ENCODE measurements at places on chromosomes 3 and 15. TPM values are rescaled to one million over a fixed set of nuclear protein-coding genes. Genes with fewer than 3 reads are reported as not detected.

Gene EXOG
- total RNA-seq, result 17.5 TPM

Gene ZNF80
- not detected for total RNA-seq

GRCh38 chr3:64355401-64355807 is 130.1 kb upstream of the PRICKLE2 start:
- no peaks in the 10 kb centered on the region for H3K27me3 ChIP-seq
- no peaks in the 10 kb centered on the region for H3K36me3 ChIP-seq
- no peak overlapping the region for H3K27ac ChIP-seq
- H3K4me1 ChIP-seq, result peaks cover 41% of the 10 kb centered on the region
- no peak for DNase-seq

DNA sequence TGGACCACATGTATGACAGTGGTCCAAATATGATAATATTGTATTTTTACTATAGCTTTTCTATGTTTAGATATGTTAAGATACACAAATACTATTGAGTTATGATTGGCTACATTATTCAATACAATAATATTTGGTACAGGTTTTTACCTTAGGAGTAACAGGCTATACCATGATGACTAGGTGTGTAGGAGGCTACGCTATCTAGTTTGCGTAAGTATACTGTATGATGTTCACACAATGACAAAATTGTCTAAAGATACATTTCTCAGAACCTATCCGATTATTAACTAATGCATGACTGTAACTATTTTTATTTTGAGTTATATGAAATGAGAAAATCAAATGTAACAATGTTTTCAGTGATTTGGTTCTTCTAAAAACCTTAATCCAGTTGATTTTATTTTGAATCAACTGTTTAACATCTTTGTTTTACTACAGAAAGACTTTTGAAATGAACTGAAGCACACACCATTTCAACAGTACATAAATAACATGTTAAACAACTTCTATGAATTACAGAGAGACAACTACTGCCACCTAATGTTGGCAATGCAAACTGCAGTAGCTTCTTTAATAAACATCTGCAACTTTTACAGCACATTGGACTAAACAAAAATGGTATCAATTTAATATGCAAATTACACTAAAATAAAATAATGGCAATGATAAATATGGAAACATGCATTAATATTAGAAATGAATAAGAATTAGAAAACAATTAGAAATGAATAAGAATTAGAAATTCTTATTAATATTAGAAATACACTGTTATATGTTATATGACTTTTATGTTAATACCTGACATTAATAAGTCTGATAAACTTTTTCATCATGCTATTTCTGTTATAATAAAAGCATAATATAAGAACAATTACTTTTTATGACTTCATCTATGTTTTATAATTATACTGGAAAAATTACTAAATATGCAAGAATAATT is 255.7 kb downstream of the MBNL1 start:
- H3K27me3 ChIP-seq, result no peaks in the 10 kb centered on the region
- no peak overlapping the region for H3K27ac ChIP-seq
- peak; percentile 69 for DNase-seq
- H3K36me3 ChIP-seq, result no peaks in the 10 kb centered on the region

GRCh38 chr3:109430911-109431563 is 93.7 kb upstream of the DPPA4 start:
- no peaks in the 10 kb centered on the region for H3K4me1 ChIP-seq
- H3K36me3 ChIP-seq, result no peaks in the 10 kb centered on the region
- no peak overlapping the region for H3K27ac ChIP-seq
- H3K27me3 ChIP-seq, result no peaks in the 10 kb centered on the region
- no peak overlapping the region for H3K4me3 ChIP-seq

DNA sequence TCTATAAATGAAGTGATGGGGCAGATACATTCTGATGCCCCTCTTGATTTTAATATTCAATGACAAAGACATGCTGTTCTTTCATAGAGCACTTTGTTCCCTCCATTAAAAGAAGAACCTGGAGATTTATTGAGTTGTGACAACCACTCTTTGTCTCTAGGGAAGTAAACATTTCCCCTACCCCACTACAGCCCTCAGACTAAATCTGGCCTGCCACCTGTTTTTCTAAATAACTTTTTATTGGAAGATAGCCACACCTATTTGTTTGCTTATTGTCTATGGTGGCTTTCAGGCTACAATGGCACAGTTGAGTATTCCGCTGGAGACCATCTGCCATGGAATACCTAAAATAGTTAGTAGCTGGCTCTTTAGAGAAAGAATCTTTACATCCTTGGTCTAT is 41.2 kb upstream of the ZNF385D start:
- H3K27me3 ChIP-seq, result no peaks in the 10 kb centered on the region
- peaks cover 7% of the 10 kb centered on the region for H3K36me3 ChIP-seq
- H3K27ac ChIP-seq, result no peak overlapping the region
- no peaks in the 10 kb centered on the region for H3K4me1 ChIP-seq
- no peak for DNase-seq

- H3K27ac ChIP-seq, result no peak overlapping the region
- no peak for DNase-seq
- no peaks in the 10 kb centered on the region for H3K36me3 ChIP-seq
- no peak overlapping the region for H3K4me3 ChIP-seq
- no peaks in the 10 kb centered on the region for H3K4me1 ChIP-seq
Measured at GRCh38 chr3:176796371-176796770, 400.9 kb downstream of the TBL1XR1 start.

- peaks cover 82% of the 10 kb centered on the region for H3K36me3 ChIP-seq
- H3K4me3 ChIP-seq, result no peak overlapping the region
Measured at GRCh38 chr15:42175671-42176070, 19.2 kb upstream of the PLA2G4F start.

- peaks cover 29% of the 10 kb centered on the region for H3K4me1 ChIP-seq
- H3K27ac ChIP-seq, result no peak overlapping the region
- H3K27me3 ChIP-seq, result no peaks in the 10 kb centered on the region
- H3K36me3 ChIP-seq, result no peaks in the 10 kb centered on the region
Measured at GRCh38 chr3:27356976-27357375, 12.2 kb downstream of the NEK10 start.

DNA sequence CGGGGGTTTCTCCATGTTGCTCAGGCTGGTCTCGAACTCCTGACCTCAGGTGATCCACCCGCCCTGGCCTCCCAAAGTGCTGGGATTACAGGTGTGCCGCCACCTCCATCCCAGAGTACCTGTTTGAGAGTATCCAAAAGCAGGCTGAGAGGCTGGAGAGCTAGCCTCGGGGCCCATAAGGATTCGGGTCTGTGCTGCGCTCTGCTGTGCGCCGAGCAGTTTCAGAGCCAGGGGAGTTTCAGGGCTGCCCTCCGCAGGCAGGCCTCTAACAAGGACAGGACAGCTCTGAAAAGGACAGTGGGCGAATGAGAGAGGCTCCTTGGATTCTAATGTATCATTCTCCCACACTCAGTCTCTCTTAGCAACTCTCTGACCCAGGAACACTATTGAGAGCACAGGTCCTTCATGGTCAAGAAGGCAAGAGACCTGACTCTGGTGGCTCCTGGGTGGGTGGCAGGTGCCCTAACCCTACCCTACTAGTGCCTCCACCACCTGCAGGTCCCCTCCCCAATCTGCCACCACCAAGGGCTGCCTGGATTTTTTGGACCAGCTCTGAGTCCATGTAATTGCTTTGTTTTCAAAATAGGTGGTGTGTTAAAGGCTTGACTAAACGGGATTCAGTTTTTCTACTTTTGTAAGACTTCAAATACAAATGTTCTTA is 27.8 kb downstream of the MAGEF1 start:
- H3K4me1 ChIP-seq, result peaks cover 10% of the 10 kb centered on the region
- H3K27ac ChIP-seq, result no peak overlapping the region
- no peaks in the 10 kb centered on the region for H3K27me3 ChIP-seq
- H3K36me3 ChIP-seq, result no peaks in the 10 kb centered on the region
- no peak for DNase-seq
- no peak overlapping the region for H3K4me3 ChIP-seq

- no peaks in the 10 kb centered on the region for H3K27me3 ChIP-seq
- H3K4me1 ChIP-seq, result peaks cover 10% of the 10 kb centered on the region
- H3K36me3 ChIP-seq, result no peaks in the 10 kb centered on the region
- peak; percentile 80 for DNase-seq
Measured at GRCh38 chr3:29195056-29195455, 85.8 kb upstream of the RBMS3 start.

DNA sequence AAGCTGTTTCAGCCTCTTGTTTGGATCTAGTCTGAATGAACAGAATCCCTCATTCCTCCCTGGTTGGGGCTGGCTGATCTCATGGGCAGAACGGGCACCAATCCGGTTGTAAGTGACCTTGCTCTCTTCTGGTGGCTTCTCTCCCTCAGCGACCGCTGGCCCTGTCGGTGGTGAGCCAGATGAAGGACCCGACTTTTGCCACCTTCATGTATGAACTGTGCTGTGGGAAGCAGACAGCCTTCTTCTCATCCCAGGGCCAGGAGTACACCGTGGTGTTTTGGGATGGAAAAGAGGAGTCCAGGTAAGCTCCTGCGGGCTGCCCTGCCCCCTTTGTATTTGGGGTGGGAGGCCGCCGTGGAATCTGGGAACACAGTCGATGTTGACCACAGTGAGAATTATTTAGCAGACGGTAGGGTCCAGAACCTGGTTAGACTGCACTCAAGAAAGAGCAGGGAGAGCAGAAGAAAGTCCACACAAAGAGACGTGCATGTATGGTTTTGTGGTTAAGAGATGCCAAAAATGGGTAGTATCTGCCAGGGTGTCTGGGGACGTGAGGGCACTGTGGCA is 138.8 kb downstream of the LRRK1 start:
- H3K27ac ChIP-seq, result peak overlapping the region; percentile 25
- H3K4me1 ChIP-seq, result no peaks in the 10 kb centered on the region
- H3K27me3 ChIP-seq, result no peaks in the 10 kb centered on the region
- peaks cover 42% of the 10 kb centered on the region for H3K36me3 ChIP-seq
- DNase-seq, result no peak
- H3K4me3 ChIP-seq, result no peak overlapping the region

DNA sequence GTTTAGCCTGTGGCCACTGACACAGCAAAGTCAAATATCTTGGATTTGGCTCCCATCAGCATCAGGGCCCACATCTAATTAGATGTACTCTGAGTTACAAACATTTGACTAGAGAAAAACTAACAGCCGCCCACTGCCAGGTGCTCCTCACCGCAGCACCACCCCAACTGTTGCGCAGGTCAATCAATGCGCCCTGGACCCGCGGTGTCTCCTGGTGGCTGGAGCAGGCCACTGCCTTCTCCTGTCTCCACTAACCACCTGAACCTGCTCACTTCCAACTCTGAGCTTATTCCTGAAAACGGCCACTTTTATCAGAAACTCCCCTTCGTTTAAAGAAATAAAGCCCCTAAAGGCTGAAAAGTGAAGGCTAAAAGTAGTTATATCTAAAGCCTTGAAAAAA is 4.3 kb downstream of the RIOX2 start:
- no peak for DNase-seq
- H3K27ac ChIP-seq, result no peak overlapping the region
- peaks cover 25% of the 10 kb centered on the region for H3K4me1 ChIP-seq
- H3K4me3 ChIP-seq, result no peak overlapping the region

DNA sequence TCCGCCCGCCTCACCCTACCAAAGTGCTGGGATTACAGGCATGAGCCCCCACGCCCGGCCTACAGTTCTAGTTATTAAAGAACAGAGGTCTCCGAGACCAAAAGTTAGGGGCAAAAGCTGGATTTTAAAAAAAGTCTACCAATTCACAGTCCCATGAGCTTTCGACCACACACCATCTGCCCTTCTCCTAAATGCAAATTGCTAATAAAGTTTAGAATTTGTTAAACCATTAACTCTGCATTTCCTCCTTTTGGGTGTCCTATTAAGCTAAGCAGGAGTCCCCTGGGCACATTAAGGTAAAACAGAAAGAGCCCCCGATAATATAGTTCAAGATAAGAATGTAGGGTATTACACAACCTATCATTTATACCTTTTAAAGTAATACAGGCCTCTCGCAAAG is 322.7 kb downstream of the FOXP1 start:
- DNase-seq, result no peak
- no peak overlapping the region for H3K27ac ChIP-seq
- H3K4me3 ChIP-seq, result no peak overlapping the region
- H3K36me3 ChIP-seq, result peaks cover 8% of the 10 kb centered on the region

- peak; percentile 43 for DNase-seq
- no peaks in the 10 kb centered on the region for H3K36me3 ChIP-seq
- H3K4me1 ChIP-seq, result peaks cover 7% of the 10 kb centered on the region
- no peak within 1 kb of the TSS for H3K27ac ChIP-seq
Measured at GRCh38 chr15:48177766-48178647, at the start of gene MYEF2. MYEF2 (minus strand) TSS chr15:48178295; CDS start chr15:48178237, 58 bp downstream.

GRCh38 chr15:52782514-52782913 is 7.6 kb downstream of the ONECUT1 start:
- no peaks in the 10 kb centered on the region for H3K36me3 ChIP-seq
- H3K4me1 ChIP-seq, result no peaks in the 10 kb centered on the region
- H3K4me3 ChIP-seq, result no peak overlapping the region
- no peak overlapping the region for H3K27ac ChIP-seq
- H3K27me3 ChIP-seq, result peaks cover 98% of the 10 kb centered on the region

DNA sequence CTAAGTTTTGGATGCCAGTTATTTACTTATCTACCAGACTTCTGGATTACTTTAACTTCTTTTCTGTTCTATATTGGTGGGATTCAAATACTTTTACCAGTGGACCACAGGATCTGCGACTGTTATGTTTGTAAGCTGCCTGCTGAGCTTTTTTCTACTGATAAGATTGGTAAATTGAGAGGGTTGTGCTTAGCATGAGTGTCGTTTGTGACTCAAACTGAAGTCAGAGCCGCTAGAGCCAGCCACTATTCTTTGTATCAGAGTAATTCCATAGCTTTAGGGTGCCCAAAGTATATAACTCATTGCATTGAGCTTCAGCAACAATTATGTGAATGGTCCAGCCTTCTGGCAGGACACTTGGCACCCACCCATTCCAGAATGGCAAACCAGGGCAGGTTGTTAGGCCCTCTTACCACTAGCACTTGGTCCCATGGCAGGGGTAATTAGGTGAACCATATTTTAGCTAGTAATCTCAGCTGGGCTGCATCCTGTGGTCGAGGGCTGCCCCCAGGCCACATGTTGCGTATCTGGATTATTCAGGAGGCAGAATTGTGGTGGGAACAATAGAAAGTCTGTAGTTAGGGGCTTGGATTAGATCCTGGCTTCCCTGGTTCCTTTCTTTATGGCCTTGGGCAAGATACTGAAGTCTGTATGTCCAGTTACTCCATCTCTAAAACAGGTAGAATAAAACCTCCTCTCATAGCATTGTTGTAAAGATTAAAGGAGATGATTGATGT is 6.0 kb downstream of the PLCL2 start:
- no peaks in the 10 kb centered on the region for H3K4me1 ChIP-seq
- H3K27me3 ChIP-seq, result peaks cover 78% of the 10 kb centered on the region
- no peak overlapping the region for H3K27ac ChIP-seq
- peaks cover 6% of the 10 kb centered on the region for H3K36me3 ChIP-seq
- DNase-seq, result no peak
- no peak overlapping the region for H3K4me3 ChIP-seq

GRCh38 chr15:85443593-85444087 is 63.2 kb downstream of the AKAP13 start:
- peak overlapping the region; percentile 84 for H3K27ac ChIP-seq
- peaks cover 12% of the 10 kb centered on the region for H3K36me3 ChIP-seq
- no peak overlapping the region for H3K4me3 ChIP-seq
- DNase-seq, result peak; percentile 68
- H3K27me3 ChIP-seq, result no peaks in the 10 kb centered on the region
- peaks cover 38% of the 10 kb centered on the region for H3K4me1 ChIP-seq

DNA sequence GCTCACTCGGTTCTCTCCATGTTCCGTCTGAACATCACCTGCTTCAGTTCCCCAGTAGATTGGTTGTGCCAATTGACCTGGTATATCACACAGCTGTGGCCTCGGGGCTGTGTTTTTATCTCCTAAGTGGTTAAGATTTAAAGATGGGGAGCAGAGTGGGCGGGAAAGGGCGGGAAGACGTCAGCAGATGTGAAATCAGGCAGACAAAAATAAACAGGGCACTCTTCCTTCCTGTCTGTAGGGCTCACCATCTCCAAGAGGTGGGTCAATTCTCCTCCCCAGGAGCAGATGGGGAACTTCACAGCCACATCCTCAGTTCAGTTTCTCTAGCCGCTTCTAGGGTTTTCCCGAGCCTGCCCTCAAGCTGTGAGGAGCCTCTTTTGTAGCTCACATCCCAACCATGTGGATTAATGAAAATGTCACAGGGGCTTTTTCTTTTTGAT is 26.8 kb upstream of the LIMD1 start:
- no peak overlapping the region for H3K27ac ChIP-seq
- H3K27me3 ChIP-seq, result no peaks in the 10 kb centered on the region
- H3K4me3 ChIP-seq, result no peak overlapping the region
- H3K36me3 ChIP-seq, result no peaks in the 10 kb centered on the region
